ENCODE measurements at places on chromosomes 5 and 9.

- peak; percentile 77 for DNase-seq
Measured at GRCh38 chr5:145484158-145484557, 351.0 kb downstream of the PRELID2 start.

GRCh38 chr5:154274828-154275185, 84.3 kb downstream of the GALNT10 start:
- DNase-seq, result peak; percentile 53

DNA sequence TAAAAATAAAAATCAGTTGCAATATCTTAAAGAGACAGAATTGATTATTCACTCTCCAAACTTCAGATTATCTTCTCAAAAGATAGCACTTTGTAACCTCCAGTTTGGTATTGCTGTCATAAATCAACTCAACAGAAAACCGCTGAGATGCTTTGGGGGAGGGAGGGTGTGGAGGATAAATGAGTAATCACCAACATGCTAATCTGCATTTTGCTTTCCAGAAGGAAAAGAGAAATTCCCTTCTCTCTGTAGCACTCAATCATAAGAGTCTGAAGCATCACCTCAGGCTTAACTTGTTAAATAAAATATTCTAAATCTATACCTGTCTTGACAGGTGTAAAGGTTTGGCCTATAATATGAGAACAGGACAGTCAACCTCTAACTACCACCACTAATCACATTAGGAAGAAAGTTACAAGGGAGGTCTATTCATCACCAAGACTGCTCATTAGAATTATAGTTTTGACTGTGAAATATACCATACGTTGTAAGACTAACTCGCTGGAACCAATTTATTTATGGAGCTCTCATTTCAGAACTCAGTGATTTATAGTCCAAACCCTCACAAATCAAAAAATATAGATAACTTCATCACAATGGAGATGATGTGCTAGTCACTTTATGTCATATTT, 89.0 kb downstream of the PIK3R1 start:
- peak; percentile 58 for DNase-seq

DNA sequence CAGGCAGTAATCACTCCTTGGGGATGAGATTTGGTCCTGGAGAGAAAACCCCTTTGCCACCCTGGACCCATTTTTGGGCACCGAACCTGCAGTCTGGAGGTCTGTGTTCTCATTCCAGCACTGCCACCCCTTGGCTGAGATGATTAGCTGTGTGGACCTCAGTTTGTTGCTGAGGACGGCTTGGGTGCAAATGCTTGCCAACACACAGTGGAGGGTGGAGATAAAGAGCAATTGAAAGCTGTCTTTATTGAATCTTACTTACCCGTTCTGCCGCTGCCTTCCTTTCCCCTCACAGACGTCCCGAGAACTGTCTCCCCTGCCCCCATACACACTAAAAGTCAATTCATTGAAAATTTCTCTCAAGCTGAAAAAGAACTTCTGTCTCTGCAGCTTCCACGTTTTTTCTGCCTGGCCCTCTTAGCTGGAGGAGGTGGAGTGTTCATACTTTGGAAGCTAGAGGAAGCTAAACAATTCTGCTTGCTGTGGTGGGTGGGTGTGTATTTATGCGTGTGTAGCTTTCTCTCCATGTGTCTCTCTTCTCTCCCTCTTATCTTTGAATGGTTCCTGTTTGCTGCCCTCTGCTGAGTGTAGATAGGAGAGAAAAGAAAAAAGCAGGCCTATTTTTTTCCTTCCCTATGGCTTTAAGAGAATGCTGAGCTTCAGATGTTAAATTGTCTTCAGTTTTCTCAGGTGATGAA, 6.6 kb downstream of the GALNT10 start:
- DNase-seq, result peak; percentile 49

- no peak for DNase-seq
Measured at GRCh38 chr9:33468215-33468730, 5.5 kb downstream of the NOL6 start.

All from EL (cell line).